ENCODE measurements at places on chromosomes 2 and 18.

- DNase-seq: peak; percentile 31
Measured at GRCh38 chr2:15159751-15160177, 401.4 kb downstream of the NBAS start.

- peak; percentile 64 for DNase-seq
Measured at GRCh38 chr18:62898359-62898758, 183.0 kb downstream of the PHLPP1 start.

DNA sequence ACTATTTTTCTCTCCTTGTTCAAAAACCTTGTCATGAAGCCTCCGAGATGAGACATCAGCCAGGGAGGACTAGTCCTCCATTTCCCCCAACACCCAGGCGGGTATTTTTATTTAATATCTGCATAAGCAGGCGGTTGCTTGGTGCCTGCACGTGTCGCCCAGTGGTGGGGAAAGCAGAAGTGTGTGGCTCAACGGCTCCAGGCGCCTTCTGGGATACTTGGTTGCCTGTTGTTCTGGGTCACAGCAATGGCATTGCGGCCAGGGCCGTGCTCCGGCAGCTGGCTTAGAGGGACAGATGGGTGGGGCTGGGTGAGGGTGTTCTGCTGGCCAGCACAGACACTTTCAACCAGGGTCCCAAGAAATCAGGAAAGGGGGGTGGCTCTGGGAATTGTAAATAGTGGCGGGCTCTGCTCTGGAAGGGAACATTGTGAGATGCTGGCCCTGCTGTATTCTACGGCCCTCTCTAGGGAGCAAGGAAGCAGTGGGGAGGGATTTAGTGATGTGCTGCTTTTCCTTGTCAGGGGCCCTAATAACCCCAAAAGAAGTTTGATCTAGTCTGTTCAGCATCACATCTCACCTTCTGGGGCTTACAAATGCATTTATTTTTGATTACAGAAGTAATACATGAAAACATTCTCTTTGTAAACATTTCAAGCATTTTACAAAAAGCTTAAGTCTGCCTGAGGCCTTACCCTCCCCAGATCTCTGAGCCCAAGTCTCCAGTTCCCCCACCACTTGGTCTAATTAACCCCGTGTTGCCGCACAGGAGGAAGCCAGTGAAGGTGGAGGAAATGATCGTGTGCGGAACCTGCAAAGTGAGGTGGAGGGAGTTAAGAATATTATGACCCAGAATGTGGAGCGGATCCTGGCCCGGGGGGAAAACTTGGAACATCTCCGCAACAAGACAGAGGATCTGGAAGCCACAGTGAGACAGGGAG is 1.1 kb downstream of the VAMP8 start:
- DNase-seq: peak; percentile 29

- no peak for DNase-seq
Measured at GRCh38 chr2:12770300-12770968, 53.7 kb downstream of the TRIB2 start.

DNA sequence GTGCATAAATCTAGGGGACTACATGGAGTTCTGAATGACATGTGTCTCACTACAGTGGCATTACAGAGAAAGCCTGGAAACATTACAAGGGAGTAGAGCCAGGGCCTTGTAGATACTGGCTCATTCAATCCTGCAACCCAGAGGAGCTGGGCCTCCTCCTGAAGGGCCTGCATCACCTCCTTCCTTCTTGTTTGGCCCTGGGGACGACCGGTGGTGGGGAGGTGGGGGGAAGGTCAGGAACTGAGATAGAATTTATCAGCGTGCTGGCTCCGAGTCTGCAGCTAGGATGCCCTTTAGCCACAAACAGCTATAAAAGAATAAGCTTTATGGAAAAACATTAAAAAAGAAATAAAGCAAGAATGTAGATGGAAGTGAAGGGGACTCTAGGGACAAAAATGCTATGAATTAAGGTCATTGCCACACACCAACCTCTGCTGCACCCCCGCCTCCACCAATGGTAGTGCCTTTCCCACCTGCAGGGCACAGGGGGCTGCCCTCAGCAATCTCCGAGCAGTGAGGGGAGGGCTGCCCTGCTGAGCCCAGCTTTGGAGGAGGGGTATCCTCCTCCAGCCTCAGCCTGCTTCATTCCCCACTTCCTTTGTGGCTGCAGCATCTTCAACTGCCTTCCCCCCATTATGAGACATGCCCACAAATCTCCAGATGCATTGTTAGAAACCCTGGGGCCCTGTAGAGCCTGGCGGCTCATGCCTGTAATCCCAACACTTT is 149.0 kb downstream of the MSH2 start:
- DNase-seq: no peak

DNA sequence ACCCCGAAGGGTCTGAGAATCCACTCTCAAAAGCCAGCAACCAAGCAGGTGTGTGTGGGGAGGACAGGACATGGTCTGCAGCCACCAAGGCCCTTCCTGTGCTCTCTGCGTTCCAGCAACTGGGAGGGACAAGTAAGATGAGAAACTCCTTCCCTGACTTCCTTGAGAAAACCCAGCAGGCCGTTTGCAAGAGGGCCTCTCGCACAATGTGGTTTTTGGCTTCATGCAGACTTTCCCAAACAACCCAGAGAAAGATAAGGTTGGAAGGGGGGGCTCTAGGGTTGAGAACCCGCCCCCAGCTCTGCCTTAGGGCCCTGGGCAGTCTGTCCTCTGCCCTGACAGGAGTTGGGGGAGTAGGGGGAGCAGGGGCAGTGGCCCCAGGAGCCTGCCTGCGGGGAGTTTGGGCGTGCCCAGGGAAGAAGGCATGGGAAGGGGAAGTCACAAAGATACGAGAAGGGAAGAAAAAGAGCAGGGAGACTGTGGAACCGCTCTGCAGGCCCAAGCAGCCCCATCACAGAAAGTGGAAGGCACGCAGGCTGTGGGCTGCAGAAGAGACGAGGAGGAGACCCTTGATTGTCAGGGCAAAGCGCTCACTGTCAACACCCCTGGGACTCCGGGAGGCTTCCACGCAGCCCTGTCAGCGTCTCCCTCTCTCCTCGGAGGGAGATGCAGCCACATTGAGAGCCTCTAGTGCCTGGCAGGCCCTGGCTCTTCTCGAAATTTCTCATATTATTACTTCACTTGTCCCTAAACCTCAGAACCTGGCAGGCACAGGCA is 99.8 kb downstream of the SMAD7 start:
- no peak for DNase-seq

DNA sequence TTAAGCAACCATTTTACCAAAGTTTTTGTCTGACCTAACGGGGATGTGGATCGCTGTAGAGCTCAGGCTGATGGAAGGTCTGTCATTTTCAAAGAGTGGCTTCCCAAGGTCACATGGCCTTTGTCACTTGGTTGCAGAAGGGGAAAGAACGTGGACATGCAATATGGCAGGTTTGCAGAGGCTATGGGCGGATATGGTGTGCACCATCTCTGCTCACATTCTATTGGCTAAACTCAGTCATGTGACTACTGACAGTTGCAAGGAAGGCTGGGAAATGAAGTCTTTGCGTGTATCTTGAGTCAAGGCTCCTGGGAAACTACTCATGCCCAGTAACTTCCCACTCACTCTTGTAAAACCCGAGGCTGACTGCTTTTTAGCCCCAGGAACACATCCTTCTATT is 96.8 kb downstream of the ST6GAL2 start:
- peak; percentile 19 for DNase-seq

DNA sequence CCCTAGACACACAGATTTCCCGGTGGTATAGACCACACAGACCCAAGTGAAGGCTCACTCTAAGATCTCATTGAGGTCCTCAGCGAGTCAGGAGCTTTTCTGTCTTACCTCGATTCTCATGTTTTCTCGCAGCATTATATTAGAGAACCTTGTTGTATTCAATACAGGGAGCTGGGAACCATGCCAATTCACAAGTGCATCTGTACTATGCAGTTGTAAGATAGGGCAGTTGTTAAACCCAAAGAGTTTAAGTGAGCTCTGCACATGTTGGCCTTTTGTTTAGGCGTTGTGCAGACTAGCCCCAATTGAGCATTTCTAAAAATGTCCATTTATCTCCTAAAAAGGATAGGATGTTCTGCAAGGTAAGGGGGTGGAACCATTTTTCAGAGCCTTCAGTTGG is 59.6 kb downstream of the FEZ2 start:
- no peak for DNase-seq

DNA sequence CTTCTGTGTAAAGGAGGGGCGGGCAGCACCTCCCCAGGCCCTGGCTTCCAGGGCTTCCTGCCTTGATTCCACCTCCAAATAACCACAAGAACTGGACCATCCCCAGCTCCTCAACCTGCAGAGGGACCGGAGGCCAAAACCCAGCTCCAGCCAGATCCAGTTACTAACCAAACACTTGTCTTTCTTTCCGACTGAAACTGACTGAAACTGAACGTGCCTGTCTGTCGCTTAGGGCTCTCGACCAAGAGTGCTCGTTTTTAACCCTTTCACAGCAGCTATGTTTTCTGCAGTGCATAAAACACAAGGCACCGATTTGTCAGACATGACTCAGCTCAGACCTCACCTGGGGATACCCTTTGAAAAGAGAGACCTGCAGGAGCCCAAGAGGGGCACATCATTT is 249.9 kb upstream of the SIX2 start:
- no peak for DNase-seq

- no peak for DNase-seq
Measured at GRCh38 chr2:150812664-150813367, 325.3 kb upstream of the RND3 start.

DNA sequence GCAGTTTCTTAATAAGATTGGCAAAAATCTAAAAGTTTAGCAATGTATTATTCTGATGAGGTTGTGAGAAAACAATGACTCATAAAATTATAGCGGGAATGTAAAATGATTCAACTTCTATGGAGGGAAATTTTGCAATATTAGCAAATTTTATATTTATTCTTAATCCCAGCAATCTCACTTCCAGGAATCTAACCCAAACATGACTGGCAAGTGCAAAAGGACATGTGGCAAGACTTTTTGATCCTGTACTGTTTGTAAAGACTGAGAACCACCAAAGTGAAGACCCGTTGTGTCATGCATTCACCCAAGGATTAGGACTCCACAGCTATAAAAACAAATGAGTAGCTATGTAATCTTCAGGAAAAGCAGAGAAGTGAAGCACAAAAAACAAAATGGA is 234.8 kb upstream of the KYNU start:
- no peak for DNase-seq

DNA sequence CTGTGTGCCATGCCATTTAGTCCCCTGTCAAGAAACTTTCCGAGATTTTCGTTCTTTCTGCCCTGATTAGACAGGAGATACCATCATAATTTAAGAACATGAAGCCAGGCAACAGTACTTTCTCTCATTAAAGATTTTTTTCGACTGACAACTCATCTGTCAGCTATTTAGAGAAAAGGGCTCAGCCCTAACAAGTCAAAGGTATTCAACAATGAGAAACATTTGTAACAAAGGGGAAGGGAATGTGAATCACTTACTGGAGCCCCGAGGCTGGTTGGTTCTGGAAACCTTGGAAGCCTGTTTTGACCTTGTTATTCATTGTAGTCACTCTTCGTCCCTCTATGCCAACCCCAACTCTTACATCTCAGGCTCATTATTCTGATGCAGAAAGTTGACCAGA is 199.4 kb downstream of the SPP2 start:
- DNase-seq: no peak

- no peak for DNase-seq
Measured at GRCh38 chr2:99708231-99708630, 218.4 kb upstream of the REV1 start.

DNA sequence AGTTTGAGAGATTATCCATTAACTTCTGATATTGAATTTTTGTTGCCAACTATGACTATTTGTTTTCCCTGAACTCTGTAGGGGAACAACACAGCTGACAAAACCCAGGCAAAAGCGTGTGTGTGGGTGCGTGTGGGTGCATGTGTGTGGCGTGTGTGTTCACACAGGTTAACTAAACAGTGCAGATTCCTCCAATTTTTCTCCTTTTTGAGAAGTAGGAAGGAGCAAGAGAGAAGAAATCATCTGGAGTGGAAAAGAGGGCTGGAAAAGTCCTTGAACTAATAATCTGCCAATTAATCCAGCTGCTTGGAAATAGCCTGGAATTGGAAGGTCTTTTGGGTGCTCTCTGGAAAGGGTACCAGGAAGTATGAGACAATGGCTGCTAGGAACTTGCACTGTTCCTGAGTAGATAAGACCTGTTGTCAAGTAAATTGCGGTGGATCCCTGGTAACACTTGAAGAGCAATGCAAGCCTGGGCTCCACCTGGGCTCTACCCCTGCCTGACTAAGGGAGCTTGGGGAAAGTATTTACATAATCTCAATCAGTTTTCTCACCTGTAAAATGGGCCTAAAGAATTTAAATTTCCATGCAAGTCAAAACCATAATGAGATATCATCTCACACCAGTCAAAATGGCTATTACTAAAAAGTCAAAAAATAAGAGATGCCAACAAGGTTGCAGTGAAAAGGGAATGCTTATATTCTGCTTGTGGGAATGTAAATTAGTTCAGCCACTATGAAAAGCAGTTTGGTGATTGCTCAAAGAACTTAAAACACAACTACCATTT is 40.5 kb upstream of the IL1R1 start:
- DNase-seq: no peak

DNA sequence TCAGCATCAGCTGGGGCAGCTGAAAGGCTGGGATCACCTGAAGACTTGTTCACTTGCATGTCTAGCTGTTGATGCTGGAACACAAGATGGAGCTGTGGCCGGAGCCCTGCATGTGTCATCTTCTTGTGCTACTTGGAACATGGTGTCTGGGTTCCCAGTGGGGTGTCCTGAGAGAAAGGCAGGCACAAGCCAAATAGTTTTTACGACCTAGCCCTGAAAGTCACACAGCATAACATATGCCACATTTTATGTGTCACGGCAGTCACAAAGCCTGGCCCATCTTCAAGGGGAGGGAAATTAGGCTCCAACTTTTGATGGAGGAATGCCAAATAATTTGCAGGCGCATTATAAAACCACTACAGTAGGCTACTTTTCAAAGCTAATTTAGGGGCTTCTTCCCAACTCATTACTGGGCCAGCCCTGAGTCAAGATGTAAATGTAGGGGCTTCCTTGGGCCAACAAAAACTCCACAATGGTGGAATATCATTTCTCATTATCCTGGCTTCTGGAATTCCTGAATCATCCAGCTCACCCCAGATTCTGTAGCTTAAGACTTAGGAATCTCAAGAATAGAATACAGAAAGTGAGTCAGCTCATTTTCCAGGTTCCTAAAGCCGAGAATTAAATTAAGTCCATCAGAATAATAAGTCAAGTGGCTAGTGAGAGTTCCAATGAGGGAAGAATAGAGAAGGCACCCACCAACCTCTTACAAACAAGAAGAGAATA is 543.0 kb downstream of the TNS1 start:
- no peak for DNase-seq

GRCh38 chr18:57148263-57148662 is 1.4 kb downstream of the BOD1L2 start:
- peak; percentile 4 for DNase-seq

GRCh38 chr2:6866275-6866671 is 566 bp upstream of the CMPK2 start:
- DNase-seq: no peak

DNA sequence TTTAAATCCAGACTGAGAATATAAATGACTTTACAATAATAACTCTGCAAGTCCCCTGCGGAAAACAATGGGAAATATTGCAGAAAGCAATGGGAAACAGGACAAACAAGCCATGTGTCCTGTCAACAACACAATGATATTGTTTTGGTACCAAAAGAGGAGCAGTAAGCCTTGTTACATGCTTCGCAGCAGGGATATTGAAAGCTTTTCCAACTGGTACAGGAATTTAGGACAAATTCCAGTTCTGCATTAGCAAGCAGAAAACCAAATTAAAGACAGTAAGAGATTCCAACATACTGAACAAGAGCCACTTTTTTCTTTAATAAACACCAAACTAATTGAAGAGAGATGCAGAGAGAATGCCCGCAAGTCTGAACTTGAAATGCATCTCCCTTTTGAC is 30.0 kb downstream of the FRZB start:
- DNase-seq: no peak

All from activated CD4-positive, alpha-beta T cell treated with anti-CD3 and anti-CD28 coated beads, Interleukin-2, amount 50 U/mL, for 16 hours (primary cell).